ENCODE measurements at places on chromosomes 1 and 21. TPM values are rescaled to one million over a fixed set of nuclear protein-coding genes. Genes with fewer than 3 reads are reported as not detected.

ZBTB7B gene
- total RNA-seq = 7.7 TPM

DNA sequence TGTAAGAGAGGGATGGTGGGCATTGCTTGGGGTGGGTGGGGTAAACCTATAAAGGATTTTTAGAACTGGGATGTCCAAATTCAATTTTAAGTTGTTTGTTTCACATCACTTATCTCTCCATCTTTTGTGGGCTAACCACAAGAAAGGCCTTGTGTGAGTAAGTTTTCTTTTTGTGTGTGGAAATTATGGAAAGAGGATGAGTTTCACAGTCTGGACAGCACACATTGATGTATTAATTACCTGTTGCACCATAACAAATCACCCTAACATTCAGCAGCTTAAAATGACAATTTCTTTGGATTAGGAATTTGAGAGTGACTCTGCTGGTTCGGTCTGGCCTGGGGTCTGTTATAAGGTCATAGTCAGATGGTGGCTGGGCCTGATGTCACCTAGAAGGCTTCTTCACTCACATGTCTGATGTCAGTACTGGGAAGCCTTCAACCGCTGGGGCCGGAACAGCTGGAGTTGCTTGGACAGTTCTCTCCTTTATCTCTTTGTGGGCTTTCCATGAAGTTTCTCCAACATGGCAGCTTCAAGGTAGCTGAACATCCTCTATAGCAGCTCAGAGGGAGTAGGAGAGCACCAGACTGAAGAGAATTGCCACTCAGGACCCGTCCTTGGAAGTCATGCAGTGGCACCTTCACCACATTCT is 2.0 kb upstream of the COL9A2 start:
- no peak for DNase-seq

MARK1 gene
- not detected for total RNA-seq

GRCh38 chr1:39877980-39878956 is 5.0 kb downstream of the TRIT1 start:
- DNase-seq = no peak

ETV3L gene
- total RNA-seq = not detected

DNA sequence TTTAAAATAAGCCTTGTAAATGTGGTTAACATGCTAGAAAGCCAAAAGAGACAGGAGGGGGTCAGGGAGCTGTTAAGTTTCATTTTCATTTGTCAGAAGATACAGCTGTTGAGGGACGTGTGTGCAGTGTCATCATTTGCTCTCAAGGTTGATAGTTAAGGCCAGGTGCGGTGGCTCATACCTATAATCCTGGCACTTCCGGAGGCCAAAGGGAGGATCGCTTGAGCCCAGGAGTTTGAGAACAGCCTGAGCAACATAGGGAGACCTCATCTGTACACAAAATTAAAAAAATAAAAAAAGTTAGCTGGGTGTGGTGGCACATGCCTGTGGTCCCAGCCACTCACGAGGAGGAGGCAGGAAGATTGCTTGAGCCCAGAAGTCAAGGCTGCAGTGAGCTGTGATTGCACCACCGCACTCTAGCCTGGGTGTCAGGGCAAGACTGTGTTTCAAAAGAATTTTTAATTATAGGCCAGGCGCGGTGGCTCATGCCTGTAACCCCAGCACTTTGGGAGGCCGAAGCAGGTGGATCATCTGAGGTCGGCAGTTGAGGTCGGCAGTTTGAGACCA is 22.7 kb downstream of the ZBTB8OS start:
- no peak for DNase-seq

DNA sequence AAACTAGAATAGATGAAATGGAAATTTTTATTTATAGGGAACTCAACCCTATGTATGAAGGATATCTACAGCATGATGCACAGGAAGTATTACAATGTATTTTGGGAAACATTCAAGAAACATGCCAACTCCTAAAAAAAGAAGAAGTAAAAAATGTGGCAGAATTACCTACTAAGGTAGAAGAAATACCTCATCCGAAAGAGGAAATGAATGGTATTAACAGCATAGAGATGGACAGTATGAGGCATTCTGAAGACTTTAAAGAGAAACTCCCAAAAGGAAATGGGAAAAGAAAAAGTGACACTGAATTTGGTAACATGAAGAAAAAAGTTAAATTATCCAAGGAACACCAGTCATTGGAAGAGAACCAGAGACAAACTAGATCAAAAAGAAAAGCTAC is 7.9 kb downstream of the USP1 start:
- no peak for DNase-seq

DNA sequence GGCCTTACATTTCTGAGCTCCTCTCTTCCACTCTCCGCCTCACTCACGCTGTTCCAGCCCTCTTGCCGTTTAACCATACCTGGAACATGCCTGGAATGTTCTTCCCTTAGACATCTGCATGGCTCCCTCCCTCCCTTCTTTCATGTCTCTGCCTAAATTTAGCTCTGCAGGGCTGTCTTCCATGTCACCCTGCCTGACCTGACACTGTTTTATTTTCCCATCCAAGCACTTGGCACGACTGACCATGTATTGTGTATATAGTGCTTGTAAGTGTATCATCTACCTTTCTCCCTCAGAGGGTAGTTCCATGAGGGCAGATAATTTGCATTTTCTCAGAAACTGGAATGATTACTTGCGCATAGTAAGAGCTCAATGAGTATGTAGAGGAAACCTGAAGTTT is 47.3 kb downstream of the ST6GALNAC3 start:
- no peak for DNase-seq

SMPDL3B gene
- not detected for total RNA-seq

SIK1 gene
- 0.83 TPM for total RNA-seq

OLFML2B gene
- 0.56 TPM for total RNA-seq

GRCh38 chr1:9108056-9108665 is 20.7 kb downstream of the GPR157 start:
- no peak for DNase-seq

- DNase-seq = peak; percentile 57
Measured at GRCh38 chr21:14863745-14864210, 201.0 kb downstream of the NRIP1 start.

GJB5 gene
- total RNA-seq = not detected

DNA sequence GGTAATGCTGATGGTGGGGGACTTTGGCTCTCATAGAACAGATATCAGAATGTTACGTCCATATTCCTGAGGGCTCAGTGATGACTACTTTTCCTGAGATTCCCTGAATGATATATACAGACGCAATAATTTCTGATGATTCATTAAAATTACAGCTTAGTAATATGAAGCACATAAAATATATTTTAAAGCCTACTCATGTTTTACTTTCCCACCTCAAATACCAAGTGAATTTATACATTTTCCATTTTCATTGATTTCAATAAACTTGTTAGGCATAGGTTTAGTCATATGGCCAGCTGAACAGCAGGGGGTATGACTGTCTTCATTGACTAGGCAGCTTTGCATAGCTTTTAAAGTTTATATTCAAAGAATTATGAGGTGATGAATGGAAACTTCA is 26.2 kb upstream of the PDC start:
- DNase-seq = peak; percentile 67

DNA sequence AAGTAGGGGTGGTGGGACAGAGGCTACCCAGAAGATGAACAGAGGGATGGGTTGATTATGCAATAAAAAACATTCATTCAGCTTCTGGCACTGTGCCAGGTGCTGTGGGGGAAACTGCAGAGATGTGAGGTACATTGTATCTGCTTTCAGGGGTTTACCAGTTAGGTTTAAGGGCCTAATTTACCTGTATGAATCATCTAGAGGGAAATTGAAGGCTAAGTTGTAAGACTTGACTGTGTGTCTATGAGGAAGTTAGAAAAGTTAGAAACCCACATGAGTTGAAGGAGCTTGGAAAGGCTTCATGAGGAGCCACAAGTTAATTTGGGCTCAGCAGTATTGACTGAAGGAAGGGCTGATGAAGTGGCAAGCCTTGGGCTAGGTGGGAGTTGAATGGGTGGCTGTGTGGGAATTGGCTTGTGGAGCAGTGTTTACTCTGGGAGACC is 36.7 kb upstream of the APOBEC4 start:
- DNase-seq = no peak

DNA sequence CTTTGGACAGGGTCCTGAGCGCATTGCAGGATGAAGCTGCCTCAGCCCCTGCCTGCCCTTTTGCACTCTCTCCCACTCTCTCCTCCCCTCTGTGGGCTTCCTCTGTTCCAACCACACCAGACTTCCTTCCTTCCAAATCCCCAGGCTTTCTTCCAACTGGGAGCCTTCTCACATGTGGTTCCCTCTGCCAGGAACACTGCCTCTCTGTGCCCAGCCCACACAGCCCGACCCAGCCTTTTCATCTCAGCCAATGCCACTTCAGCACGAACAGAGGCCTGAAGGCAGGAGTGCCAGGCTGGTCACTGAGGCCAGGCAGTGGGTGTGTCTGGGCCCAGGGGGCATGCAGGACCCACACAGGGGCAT is 5.9 kb downstream of the SELENON start:
- DNase-seq = no peak

- DNase-seq = no peak
Measured at GRCh38 chr1:233340966-233341516, 13.5 kb downstream of the MAP3K21 start.

- DNase-seq = peak; percentile 100
Measured at GRCh38 chr1:51878616-51879336, at the start of gene NRDC. TSS of gene NRDC (minus strand) at chr1:51878727. CDS start at chr1:51878615, 112 bp downstream.
